ENCODE measurements at places on chromosomes 12 and 14.

- DNase-seq, result no peak
These were observed 2.8 kb downstream of the DIO2 start for GRCh38 chr14:80208461-80208860.

GRCh38 chr12:15192720-15193119 is 28.5 kb downstream of the RERG start:
- no peak for DNase-seq

GRCh38 chr14:97703006-97703760 is 906.0 kb downstream of the VRK1 start:
- no peak for DNase-seq

DNA sequence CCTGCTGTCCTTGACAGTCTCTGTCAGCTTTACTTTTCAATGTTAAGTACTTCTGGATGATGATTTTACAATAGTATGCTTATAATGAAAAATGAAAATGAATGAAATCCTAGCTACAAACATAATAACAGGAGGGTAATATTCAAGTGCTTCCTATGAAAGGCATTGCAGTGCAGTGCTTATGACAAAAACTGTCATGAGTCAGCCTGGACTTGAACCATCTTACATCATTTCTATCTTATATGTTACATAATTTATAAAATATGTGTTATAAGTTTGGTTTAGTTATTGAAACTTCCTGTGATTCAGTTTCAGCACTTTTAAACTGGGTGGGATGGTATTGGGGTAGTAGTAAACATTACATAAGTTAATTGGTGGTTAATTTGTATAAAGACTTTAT is 451.7 kb downstream of the TMEM117 start:
- no peak for DNase-seq

- DNase-seq, result no peak
These were observed 3.6 kb upstream of the SSTR1 start for GRCh38 chr14:38203929-38204718.

DNA sequence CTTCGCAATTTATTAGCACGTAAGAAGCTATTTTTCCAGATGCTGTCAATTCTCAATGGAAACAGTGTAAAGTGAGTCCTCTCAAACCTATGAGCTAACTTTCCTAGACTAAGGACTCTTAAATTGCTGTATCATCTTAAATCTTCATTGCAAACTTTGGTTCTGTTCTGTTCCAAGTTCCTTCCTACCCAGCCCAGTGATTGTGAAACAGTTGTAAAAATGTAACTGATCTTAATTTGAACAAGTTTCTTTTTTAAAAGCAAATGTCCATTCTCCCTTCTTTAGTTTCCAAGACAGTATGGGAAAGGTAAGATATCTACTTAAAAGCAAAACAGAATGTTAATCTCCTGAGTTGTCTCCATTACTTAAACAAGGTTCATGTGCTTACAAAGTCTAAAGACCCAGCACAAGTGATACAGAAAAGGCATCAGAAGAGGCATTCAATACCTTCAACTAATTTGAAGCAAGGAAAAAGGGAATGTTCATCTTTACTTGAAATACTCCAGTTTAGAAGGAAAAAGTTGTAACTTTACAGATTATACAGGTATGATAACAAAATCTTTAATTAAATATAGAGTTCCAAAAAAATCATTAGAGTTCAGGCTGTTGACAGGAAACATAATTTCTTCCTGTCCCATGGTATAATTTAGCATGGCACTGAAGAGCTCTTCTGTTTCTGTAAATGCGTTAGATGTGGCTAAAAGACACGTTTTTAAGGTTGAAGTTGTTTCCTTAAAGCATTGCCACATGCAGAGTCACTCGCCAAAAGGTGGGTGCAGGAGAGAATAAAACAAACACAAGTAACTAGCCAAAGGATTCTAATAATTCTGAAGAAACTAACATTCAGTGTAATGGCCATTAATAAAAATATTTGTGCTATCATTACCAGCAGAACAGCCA is 101.5 kb upstream of the USP15 start:
- DNase-seq, result no peak

DNA sequence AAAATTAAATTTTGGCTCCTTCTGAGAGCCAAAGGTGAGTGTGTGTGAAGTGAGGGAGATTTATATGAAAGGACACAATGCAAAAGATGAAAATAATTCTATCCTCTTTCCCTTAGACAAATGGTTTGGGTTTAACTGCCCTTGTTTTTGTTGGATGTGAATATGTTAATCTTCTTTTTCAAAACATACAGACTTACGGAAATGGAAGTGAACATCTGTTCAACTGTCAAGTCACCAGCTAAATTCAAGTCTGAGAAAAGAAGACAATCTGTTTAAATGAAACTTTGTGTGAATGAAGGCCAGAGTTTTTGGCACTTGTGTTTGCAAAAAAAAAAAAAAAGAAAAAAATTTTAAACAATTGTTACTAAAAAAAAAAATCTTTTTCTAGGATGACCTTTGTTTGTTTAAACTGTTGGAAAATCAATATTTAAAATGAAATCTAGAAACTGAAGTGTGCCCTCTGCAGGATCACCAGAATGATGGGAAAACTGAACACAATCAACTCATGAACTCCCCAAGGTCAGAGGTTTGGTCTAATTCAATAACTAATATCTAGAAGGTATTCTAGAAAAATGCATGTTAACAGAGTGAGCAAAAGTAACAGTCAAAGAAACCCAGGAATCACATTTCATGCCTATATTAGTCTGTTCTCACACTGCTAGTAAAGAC is 448.8 kb downstream of the FLRT2 start:
- no peak for DNase-seq

DNA sequence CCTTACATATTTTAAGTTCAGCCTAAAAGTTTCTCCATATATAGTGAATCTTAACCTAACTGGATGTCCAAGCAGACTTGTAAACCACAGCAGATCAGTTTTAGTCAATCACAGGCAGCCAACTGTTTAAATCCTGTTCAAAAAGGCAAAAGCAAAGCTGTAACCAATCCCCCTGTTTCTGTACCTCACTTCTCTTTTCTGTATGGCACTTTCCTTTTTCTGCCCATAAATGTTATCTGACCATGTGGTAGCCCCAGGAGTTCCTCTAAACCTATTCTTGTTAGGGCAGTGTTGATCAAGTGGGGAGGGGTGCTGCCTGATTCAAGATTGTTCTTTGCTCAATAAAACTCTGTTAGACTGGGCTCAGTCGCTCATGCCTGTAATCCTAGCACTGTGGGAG is 8.5 kb upstream of the DACT1 start:
- no peak for DNase-seq

DNA sequence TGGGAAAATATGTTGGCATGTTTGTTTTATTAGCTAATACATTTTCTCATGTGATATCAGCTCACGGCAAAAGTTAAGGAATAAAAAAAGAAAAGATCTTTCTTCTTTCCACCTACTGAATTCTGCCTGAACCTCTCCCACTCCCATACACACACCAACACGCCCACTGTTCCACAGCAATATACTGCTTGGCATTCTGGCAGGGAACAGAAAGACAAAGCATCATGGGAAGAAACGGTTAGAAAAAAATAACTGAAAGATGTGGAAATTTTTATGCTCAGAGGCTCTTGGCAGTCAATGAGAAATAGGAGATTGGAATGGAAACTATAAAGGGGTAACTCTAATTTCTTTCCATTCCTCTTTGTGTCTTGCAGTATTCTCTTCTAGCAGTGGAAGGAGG is 268.5 kb downstream of the FOXG1 start:
- no peak for DNase-seq

GRCh38 chr12:2876431-2877046 is 435 bp downstream of the FOXM1 start:
- DNase-seq, result no peak

GRCh38 chr14:92207012-92207927 is 85.5 kb downstream of the CPSF2 start:
- no peak for DNase-seq

DNA sequence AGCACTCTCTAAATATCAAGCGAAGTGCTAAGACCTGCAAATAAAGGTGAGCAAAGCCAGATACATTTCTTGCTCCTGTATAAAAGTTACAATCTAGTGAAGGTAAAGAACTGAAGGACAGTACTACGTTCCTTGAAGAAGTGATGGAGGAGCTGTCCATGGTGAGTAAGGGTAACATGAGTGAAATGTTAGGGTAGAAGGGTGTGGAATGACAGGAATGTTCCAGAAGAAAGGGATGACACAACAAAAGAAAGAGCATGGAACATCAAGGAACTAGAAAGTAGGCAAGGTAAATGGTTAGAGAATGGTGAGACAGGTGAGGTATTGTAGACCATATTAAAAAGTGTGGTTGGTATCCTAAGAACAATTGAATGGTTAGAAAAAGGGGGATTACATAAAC is 272.4 kb downstream of the ACSS3 start:
- no peak for DNase-seq

DNA sequence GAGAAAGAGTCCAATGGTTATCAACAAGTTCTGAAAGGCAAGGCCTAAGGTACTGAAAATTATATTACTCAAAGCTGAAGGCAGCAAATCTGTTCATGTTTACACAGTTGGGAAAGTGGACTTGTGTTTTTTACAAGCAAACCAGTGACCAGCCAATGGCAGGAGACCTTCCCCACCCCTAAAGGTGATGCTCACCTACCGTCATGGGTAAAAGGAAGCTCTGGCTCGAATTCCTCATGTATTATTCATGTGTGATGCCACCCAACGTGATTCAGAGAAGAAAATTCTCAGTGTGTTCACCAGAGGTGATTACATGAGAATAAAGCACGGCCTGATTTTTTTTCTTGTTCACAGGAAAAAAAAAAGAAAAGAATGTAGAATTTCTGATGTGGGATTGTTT is 1161.2 kb upstream of the SEL1L start:
- no peak for DNase-seq

GRCh38 chr14:101948666-101949216 is 15.6 kb upstream of the DYNC1H1 start:
- no peak for DNase-seq

DNA sequence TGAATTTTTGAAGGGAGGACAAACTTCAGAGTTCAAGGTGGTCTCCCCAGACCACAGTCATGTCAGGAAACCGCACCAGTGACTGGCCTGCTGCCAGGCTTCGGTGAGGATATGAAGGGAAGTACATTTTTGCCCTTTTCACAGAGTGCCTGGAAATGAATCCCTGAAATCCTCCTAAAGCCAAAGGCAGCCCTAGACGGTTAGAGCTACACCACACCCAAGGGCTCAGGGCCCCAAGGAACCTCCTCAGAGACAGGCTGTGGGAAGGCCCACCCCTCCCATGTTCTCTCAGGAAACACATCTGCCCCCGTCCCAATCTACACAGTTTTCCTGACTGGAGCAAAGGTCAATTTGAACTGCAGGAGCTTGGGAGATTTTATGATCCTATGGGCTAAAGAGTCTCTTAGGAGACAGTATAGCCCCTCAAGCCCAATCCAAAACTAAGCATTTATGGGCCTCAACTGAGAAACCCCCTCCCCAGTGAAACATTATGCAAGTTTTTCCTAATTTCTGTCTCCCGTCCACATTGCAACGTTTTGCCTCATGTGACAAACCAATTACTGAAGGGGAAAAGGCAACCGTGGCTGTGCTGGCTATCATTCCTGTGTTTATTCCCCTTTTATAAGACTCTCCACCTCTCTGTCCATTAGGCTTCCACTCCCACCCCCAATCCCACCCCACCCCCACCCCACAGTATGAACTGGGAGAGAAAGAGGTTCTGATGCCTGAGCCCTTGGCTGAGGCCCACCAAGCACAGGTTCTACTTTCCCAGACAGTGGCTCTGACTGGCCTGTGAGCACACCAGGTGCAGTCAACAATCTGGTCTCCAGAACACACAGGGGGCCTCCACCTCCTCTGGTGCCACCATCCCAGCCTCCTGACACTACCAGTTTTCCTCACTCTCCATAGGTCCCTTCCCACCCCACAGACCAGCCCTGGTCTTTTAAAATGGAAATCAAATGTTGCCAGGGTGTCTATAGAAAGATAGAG is 9.6 kb upstream of the RNASE1 start:
- DNase-seq, result no peak

GRCh38 chr12:92186038-92186470 is 40.4 kb upstream of the BTG1 start:
- DNase-seq, result no peak

GRCh38 chr12:108629824-108630476 is 3.7 kb downstream of the SELPLG start:
- no peak for DNase-seq

DNA sequence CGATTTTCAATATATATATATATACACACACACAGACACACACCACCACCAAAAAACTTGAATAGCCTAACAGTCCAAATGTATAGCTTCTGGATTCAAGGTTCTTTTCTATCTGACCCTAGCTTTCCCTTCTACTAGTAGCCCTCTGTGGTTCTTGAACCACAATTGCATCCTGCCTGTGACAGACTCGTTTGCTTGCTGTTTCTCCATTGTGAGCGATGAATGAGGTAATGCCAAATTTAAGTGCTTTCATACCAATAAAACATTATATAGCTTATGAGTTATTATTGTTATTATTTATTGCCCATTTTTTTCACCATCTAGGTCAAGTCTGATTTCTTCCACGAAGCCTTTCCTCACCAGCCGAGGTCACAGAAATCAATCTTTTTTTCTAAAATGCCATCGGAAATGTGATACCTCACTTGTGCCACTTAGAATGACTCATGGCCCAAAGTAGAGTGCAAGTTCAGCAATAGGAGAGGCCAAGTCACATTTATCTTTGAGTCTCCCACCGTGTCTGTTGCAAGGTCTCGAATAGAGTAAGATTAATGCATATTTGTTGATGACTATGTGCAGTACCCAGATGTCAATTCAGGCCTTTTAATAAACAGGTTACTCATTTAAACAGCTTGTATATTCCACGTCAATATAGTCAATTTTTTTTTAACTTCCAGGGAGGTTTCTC is 1015.8 kb upstream of the SEL1L start:
- DNase-seq, result no peak

DNA sequence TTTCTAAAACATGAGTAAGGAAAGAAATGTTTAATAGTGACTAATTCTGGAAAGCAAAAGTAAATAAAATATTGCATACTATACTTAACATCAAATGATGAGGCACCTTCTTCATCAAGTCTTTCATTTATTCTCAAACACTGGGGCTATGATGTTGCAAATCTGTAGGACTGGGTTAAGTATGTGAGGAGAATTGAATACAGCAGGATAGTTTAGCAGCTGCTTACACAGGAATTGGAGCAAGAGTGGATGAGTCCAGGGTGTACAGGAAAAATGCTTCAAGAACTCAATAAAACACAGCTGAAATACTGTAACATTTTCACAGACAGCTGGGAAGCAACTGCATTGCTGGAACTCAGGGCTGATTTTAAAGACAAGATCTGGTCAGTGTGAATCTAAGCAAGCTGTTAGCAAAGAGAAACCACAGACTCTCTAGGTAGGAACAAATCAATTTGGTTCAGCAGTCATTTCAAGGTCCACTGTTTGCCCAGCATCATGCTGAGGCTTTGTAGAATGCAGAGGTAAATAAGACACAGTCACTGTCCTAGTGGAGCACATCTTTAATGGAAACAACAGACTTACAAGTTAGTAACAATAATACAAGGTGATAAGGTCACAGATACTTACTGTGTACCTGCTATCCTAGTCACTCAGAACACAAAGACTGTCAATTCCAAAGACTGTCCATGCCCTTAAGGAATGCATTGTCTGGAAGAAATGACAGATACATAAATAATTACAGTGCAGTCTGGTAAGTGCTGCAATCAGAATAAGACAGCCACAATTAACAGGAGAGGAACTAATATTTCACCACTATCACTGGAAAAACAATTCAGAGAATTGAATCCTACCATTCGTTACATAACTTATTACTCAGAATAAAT is 96.8 kb upstream of the DACT1 start:
- DNase-seq, result no peak

- peak; percentile 45 for DNase-seq
These were observed 31.7 kb downstream of the SMOC1 start for GRCh38 chr14:69910871-69911270.

- DNase-seq, result no peak
These were observed 15.5 kb downstream of the ADGRD1 start for GRCh38 chr12:130969223-130969622.

Measured in substantia nigra (tissue), 51 donors.